ENCODE measurements at places on chromosomes 3 and 15. TPM values are rescaled to one million over a fixed set of nuclear protein-coding genes. Genes with fewer than 3 reads are reported as not detected.

Gene TRIM42
- not detected for total RNA-seq

Gene FBXO40
- total RNA-seq = not detected

GRCh38 chr15:98824595-98824994 lies 176.3 kb downstream of the IGF1R start:
- no peak for DNase-seq

- no peak for DNase-seq
Measured at GRCh38 chr3:4613366-4613765, 120.2 kb downstream of the ITPR1 start.

DNA sequence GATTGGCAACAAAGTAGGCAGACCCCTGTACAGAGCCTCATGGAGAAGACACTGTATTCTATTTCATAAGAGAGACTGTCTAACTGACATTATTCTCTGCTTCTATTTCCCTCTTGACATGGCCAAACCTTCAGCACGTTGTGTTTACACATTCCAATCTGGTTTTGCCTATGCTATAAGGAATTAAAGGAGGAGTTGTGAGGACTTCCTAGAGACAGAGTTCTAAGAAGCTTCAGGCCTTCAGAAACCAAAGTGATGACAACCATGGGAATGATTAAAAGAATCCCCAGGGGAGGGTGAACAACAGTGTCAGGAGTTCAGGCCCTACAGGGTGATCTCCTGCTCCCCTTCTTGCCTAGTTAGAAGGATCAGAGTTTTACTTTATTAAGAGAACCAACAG lies 44.9 kb upstream of the CAPN7 start:
- DNase-seq = no peak
